ENCODE measurements at places on chromosomes 1 and 21.

DNA sequence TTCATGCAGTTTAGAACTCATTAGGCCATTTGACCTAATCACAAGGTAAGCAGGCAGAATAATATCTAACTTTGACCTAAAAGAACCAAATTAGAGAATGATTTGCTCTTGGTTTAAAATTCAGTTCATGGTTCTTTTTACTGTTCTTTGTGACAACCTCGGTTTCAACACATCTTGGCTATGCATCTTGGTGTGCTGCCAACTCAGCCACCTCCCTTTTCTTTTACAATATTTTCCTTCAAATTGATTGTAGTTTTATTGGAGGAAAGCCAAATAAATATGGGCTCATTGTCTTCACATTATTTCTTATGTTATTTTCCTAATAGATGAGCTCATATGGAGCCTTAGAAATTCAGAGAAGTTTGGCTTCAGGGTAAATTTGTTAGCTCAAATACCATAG lies 338.3 kb downstream of the SIPA1L2 start:
- no peak for DNase-seq

- no peak for DNase-seq
Observed at GRCh38 chr1:180946056-180946455, 33.4 kb downstream of the KIAA1614 start.

GRCh38 chr1:10881046-10881445 lies 84.6 kb upstream of the CASZ1 start:
- DNase-seq: no peak

DNA sequence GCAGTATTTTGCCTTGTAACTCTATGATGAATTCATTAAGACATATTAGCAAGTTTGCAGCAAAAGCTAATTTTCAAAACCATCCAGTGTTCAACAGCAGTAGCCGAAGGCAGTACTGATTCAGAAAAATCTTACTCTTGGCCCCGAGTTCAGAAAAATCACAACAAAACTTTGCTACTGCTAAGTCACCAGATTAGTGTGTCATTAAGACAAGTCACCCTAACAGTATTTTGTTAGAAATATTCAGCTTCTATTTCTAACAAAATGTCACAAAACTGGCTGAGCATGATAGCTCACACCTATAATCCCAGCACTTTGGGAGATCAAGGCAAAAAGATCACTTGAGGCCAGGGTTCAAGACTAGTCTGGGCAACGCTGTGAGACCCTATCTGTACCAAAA lies 8.2 kb downstream of the GTF2B start:
- DNase-seq: no peak

- DNase-seq: no peak
Observed at GRCh38 chr1:5880630-5881405, 111.4 kb downstream of the NPHP4 start.

- no peak for DNase-seq
Observed at GRCh38 chr1:100499194-100499811, 38.6 kb upstream of the GPR88 start.

- DNase-seq: no peak
Observed at GRCh38 chr1:201503397-201504176, 3.3 kb downstream of the CSRP1 start.

DNA sequence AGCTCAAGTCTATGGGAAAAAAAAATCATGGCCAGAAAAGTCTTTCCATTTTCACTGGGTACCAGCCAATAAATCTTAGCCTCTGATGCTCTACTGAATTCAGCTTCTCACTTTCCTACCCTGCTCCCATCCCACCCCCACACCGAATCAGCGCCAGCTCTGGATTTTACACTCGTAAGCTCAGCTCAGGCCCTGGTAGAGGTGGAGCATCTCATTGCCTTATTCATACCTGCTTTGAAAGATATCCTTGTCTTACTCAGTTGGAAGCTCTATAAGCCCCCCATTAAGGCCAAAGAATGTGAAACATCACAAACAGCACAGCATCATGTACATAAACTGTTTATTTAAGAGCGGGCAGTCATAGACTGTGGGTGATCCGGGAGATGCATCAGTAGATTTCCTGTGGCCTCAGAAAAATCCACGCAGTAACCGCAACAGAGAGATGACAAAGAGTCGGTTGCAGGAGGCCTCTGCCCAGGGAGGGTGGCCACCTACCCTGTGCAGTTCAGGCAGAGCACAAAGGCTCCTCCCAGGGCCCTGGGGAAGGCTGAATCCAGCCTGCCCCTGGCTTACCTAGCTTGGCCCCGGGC lies 36.4 kb upstream of the ETS2 start:
- DNase-seq: no peak

- no peak for DNase-seq
Observed at GRCh38 chr1:204836856-204837255, 33.8 kb upstream of the NFASC start.

DNA sequence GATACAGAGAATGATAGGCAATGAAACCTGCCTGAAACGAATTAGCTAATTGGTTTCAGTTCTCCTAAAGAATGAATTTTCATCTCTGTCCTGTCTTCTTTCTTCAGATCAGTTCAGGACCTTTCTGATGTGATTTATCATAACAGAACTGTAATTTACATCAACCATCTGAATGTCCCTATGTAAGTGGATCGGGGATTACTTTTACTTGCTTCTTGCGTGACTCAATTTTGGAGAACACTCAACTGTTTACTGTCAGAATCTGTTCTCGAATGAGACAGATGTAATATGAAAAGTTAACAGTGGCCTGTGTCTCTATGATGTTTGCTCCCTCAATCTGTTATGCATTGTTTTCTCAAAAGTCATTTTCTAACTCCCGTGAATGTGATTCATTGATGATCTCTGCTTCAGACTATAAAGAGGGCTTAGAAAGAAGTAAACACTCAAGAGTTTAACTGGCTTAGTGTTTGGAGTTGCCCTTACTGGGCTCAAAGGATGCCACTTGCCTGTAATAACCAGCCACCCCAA lies 111.0 kb downstream of the GABPA start:
- DNase-seq: no peak

DNA sequence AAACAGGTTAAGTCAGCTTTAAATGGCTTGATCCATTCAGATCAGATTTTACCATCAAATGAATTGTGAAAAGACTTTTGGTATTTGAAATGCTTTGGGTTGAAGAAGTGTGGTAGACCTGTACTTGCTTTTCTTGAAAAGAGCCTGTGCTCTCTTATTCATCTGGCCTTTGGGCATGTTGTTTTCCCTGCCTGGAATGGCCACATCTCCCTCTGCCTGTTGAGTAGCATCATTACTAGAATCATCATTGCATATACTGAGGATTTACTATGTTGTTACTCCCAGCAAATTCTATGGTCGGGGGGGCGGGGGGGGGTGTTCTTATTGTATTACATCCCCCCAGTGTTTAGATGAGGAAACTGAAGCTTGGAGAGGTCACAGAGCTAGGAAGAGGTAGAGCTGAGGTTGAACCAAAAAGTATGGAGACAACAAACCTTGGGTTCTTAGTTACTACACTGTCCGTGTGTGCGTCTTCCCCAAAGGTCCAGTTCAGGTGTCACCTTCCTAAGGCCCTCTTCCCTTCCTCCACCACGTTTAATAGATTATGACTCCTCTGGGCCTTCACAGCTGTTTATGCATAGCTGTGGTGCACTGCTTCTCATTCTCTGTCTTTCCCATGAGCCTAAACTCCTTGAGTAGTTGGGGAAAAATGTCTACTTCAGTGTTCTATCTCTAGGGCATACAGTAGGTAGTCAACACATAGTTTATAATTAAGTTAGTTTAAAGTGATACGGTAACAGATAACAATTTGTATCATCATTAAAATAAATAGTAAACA lies 246.4 kb upstream of the HOOK1 start:
- DNase-seq: no peak

DNA sequence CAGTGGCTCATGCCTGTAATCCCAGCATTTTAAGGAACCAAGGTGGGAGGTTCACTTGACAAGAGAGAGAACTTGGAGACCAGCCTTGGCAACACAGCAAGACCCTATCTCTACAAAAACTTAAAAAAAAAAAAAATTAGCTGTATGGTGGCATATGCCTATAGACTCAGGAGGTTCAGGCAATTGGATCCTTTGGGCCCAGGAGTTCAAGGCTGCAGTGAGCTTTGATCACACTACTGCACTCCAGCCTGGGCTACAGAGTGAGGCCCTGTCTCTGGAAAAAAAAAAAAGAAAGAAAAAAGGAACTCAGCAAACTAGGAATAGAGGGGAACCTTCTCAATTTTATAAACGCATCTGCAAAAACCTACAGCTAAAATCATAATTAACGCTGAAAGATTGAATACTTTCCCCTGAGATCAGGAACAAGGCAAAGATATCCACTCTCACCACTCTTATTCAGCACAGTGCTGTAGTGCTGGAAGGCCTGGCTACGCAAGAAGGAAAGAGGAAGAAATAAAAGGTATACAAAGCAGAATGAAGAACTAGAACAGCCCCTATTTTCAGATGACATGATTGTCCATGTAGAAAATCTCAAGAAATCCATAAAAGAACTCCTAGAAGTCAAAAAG lies 21.6 kb downstream of the HSF2BP start:
- DNase-seq: no peak

DNA sequence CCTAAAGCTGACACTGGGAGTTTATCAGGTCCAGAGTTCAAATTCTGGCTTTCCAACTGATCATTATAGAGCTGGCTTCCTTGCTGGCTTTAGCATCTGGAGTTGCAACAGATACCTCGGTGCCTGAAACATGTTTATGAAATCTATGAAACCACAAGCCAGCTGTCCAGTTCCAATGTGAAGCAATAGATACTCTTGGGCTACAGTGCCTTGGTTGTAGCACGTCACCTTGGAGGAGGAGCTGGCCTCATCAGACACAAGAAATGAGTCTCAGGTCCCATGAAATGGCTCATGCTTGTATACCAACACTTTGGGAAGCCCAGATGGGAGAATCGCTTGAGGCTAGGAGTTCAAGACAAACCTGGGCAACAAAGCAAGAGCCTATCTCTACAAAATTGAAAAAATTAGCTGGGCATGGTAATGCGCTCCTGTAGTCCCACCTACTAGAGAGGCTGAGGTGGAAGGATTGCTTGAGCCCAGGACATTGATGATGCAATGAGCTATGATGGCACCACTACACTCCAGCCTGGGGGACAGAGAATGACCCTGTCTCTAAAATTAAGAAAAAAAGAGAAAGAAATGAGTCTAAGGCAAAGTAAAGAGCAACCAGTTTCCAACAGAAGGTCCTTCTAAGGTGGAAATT lies 132.5 kb upstream of the ZNF648 start:
- DNase-seq: no peak

- no peak for DNase-seq
Observed at GRCh38 chr21:27261676-27262075, 294.8 kb upstream of the ADAMTS5 start.

GRCh38 chr1:247088967-247089366 lies 10.4 kb upstream of the ZNF670 start:
- DNase-seq: no peak

DNA sequence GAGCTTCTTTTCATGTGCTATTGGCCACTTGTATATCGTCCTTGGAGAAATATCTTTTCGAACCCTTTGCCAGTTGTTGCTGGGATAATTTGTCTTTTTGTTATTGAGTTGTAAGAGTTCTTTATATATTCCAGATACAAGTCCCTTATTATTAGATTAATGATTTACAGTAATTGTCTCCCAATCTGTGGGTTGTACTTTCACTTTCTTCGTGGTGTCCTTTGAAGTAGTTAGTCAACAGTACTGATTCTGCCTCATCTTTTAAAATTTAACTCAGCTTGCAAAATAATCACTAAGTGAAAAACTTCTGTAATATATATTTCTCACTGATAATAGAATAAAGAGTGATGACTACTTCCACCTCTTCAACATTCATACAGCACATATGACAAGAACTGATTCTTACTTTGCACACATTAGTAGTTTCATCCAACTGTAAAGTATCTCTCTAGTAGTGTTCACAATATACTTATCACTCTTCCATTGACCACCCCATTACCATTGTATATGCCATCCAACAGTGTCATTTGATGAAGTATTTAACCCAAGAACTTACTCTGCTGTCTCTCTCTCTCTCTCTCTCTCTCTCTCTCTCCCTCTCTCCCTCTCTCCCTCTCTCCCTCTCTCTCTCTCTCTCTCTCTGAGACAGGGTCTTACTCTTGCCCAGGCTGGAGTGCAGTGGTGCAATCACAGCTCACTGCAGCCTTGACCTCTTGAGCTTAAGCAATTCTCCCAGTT lies 104.2 kb upstream of the DMRTA2 start:
- no peak for DNase-seq

GRCh38 chr1:240073097-240073496 lies 18.6 kb upstream of the FMN2 start:
- no peak for DNase-seq

- DNase-seq: no peak
Observed at GRCh38 chr1:48775831-48776392, 779 bp downstream of the BEND5 start.

DNA sequence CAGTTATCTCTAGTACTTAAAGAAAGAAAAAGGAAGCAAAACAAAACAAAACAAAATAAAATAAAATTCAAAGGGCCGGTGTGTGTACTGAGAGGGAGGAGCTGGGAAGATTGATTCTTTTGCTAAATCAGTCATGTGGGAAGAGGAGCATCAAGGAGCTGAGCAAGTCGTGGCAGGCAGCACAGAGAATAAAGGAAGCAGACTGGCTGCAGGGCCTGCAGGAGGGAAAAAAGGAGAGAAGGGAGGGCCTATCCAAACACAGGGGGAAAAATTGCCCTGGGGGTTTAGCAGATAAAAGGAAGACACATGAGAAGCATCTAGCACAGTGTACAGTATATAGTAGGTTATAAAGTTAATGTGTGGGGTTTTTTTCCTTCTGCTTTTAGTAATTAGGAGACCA lies 27.6 kb downstream of the AGO4 start:
- DNase-seq: no peak
